ENCODE measurements at places on chromosomes 2 and 18. TPM values are rescaled to one million over a fixed set of nuclear protein-coding genes. Genes with fewer than 3 reads are reported as not detected.

DNA sequence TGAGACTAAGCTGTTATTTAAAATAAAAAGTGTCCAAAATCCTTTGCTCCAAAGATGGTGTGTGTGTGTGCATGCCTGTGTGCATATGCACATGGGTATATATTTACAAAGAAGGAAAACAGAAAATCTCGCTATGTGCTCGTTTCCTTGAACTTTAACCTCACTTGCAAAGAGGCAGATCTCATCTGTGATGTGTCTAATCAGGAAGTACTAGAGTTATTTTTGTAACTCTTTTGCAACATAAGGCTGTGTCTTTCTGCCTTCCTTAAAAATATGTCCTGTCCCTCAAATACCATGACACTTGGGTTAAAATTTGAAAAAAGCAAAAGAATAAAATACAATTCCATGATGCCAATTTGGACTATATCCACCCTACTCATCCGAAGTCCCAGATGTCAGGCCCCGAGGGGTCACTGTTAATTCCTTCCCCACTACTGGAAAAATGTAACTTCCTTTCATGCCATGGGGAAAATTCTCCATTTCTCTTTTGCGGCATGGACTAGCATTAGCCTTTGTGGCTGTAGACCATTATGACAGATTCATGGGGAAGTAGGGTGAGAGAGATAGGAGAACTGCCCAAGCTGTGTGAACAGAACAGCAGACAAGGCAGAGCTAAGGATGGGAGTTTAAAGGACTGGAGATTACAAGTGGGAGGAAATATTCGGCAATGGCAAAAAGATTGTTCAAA lies 191.3 kb downstream of the MYO1B start:
- H3K4me3 ChIP-seq: no peak overlapping the region
- peaks cover 2% of the 10 kb centered on the region for H3K4me1 ChIP-seq
- no peaks in the 10 kb centered on the region for H3K36me3 ChIP-seq
- H3K27ac ChIP-seq: no peak overlapping the region
- H3K27me3 ChIP-seq: no peaks in the 10 kb centered on the region
- DNase-seq: no peak

DNA sequence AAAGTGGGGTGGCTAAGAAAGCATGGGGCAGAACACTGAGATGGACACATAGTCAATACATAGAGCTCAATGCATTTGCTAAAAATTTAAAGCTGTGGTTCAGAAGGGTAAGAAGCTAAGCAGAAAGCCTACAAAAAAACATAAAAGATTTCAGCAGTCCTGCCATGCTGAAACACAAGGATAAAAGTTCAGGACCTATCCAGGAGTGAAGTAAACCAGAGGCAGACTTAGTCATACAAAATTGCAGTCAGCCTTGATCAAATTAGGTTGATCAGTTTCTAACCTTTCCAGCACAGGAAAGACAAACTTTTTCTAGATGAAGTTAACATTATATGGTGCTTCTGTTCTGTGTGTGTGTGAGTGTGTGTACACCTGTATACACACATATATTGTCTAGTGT lies 120.8 kb upstream of the RBMS1 start:
- DNase-seq: no peak
- H3K27me3 ChIP-seq: no peaks in the 10 kb centered on the region
- no peaks in the 10 kb centered on the region for H3K4me1 ChIP-seq

DNA sequence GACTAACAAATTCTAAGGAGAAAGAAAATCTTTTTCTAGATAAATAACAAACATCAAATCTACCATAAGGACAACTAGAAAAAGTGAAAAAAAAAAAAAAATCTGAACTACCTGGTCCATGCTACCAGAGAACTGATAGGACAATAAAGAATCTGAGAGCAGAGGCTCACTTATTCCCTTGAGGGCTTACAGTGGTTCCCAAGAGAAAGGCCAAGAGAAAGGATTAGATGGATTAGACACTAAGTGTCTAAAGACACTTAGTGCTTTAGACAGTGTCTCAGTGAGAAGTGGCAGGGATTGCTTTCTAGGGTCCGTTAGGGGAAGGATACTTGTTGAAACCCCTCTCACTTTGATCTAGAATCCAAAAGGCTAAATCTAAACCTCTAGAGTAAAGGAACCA lies 78.2 kb downstream of the COA5 start:
- no peak for DNase-seq
- H3K4me1 ChIP-seq: no peaks in the 10 kb centered on the region
- H3K27me3 ChIP-seq: no peaks in the 10 kb centered on the region
- H3K36me3 ChIP-seq: peaks cover 12% of the 10 kb centered on the region
- no peak overlapping the region for H3K4me3 ChIP-seq

- DNase-seq: no peak
- H3K4me3 ChIP-seq: no peak overlapping the region
- no peaks in the 10 kb centered on the region for H3K27me3 ChIP-seq
- H3K4me1 ChIP-seq: peaks cover 8% of the 10 kb centered on the region
Measured at GRCh38 chr2:215413974-215414373, 21.9 kb downstream of the FN1 start.

DNA sequence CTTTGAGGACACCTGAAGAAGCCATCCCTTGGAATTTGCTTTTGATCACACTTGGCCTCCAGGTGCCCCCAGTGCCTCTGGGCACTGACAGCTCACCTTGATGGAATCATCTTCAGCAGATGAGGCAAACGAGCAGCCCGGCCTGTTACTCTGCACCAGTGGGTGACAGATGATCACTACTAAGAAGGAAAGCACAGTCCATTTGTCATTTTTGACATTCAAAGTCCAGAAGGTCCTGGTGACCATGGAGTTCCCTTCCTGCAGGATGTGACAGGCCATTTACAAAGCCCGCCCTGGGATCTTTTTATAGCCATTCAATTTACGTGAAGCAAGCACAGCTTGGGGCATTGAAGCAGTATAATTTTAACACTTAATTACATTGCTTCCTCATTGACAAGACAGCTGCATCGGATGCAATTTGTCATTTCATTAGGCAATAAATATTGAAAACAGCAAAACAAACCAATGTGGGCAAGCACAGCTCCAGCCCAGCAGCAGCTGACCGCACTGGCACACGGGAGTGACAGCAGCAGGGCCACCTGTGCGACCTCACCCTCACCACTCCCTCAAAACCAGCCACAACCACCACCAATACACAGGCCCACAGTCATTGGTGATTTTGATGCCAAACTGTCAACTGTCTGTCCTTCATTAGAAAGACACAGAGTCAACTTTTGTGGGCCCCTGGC lies 76.0 kb upstream of the SLC66A3 start:
- DNase-seq: peak; percentile 45
- peaks cover 4% of the 10 kb centered on the region for H3K4me1 ChIP-seq
- no peak overlapping the region for H3K4me3 ChIP-seq
- H3K27me3 ChIP-seq: peaks cover 30% of the 10 kb centered on the region

Gene LRATD1
- 21.6 TPM for total RNA-seq

Gene RAD51AP2
- 0.12 TPM for total RNA-seq

GRCh38 chr2:108906403-108907077 lies 82.5 kb downstream of the EDAR start:
- peak; percentile 58 for DNase-seq
- H3K4me1 ChIP-seq: no peaks in the 10 kb centered on the region
- H3K27me3 ChIP-seq: no peaks in the 10 kb centered on the region
- no peaks in the 10 kb centered on the region for H3K36me3 ChIP-seq
- H3K27ac ChIP-seq: no peak overlapping the region

- no peak overlapping the region for H3K27ac ChIP-seq
- H3K27me3 ChIP-seq: no peaks in the 10 kb centered on the region
- H3K4me1 ChIP-seq: no peaks in the 10 kb centered on the region
- H3K36me3 ChIP-seq: no peaks in the 10 kb centered on the region
- DNase-seq: no peak
Measured at GRCh38 chr2:195026261-195026660, 630.8 kb upstream of the SLC39A10 start.

Gene TTN
- total RNA-seq: 4.2 TPM

- H3K36me3 ChIP-seq: no peaks in the 10 kb centered on the region
- no peak overlapping the region for H3K27ac ChIP-seq
- H3K27me3 ChIP-seq: peaks cover 14% of the 10 kb centered on the region
- no peak for DNase-seq
- H3K4me3 ChIP-seq: no peak overlapping the region
Measured at GRCh38 chr2:114614592-114614991, 172.2 kb downstream of the DPP10 start.

Gene IRS1
- 16.0 TPM for total RNA-seq

Gene DSG1
- 40.8 TPM for total RNA-seq

DNA sequence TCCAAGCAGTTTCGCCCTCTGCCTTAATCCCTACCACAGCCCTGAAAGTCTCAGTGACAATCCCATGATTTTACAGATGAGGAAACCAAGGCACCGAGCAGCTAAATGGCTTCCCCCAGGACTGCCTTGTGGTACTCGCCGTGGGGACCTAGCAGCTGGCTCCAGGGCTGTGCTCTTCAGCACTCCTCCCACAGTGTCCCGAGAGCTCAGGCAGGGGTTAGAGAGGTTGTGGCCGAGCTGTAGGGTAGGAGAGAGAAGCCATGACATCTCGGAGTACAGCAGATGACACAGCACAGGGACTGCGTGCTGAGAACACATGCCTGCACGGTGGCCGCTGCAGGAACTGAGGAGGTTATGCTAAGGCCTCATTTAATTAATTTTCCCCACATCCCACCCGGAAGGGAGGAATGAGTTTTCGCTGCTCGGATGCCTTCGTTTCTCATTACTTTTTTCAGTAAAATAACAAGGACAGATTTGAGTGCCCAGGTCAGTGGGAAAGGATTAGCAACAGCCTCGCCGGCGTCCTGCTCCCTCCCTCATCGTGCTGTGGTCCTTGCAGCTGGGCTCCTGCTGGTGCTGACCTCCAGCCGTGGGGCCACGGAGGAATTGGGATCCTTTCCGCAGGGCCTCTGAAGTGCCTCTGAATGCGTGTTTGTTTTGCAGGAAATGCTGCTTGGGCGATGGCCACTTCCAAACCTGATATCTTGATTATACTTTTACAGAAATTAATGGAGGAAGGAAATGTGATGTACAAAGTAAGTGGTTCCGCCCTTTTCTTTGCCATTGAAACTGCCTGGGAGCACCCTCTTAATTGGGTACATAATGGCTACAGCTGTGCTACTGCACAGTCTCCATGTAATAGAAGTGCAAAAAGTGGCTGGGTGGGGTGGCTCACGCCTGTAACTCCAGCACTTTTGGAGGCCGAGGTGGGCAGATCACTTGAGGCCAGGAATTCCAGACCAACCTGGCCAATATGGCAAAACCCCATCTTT lies 61.2 kb downstream of the WDSUB1 start:
- no peaks in the 10 kb centered on the region for H3K27me3 ChIP-seq
- peak overlapping the region; percentile 52 for H3K27ac ChIP-seq
- peaks cover 21% of the 10 kb centered on the region for H3K4me1 ChIP-seq
- no peak overlapping the region for H3K4me3 ChIP-seq

DNA sequence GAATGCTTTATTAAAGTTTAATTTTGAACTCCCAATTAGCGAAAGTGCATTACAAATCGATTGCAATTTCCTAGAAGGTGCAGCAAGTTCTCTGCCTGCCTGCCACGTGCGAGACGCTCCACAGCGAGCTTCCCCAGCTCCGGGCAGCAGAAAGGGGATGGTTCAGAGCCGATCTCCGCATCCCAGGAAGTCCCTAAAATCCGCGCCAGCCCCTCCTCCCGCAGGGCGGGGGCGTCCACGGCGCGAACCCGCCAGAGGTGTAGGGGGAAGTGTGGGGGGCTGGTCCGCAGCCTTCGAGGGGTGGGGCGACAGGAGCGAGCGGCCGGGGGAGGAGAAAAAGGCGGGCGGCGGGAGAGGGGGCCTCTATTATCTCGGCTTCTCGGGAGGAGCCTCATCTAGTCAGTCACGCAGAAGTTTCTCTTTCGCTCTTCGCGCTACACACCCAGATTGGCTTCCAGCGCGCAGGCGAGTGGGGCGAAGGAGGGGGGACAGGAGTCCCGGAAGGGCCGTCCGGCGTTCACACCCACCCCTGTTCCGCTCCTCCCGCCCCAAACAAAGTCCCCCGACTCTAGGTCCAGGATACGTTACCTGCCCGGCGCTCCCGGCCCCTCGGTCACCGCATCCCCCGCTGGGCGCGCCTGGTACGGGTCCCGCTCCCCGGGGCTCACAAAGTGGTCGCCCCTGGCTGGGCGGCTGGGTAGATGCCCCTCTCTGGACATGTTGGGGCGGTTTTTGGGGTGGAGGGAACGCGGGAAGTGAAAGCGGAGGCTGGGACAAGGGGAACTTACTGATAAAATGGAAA lies 9.1 kb upstream of the NR4A2 start:
- H3K4me1 ChIP-seq: peaks cover 32% of the 10 kb centered on the region
- H3K27me3 ChIP-seq: no peaks in the 10 kb centered on the region
- peak; percentile 84 for DNase-seq

Gene RNU2-63P
- total RNA-seq: 4.9 TPM

GRCh38 chr2:161979490-161979889 lies 94.5 kb downstream of the DPP4 start:
- H3K4me3 ChIP-seq: no peak overlapping the region
- H3K36me3 ChIP-seq: no peaks in the 10 kb centered on the region
- H3K27me3 ChIP-seq: no peaks in the 10 kb centered on the region
- DNase-seq: no peak
- H3K27ac ChIP-seq: no peak overlapping the region

Gene CFAP65
- 2.1 TPM for total RNA-seq

Gene UCN
- 0.74 TPM for total RNA-seq

- no peak overlapping the region for H3K27ac ChIP-seq
- no peaks in the 10 kb centered on the region for H3K27me3 ChIP-seq
- no peak overlapping the region for H3K4me3 ChIP-seq
- no peak for DNase-seq
- H3K36me3 ChIP-seq: no peaks in the 10 kb centered on the region
- peaks cover 5% of the 10 kb centered on the region for H3K4me1 ChIP-seq
Measured at GRCh38 chr2:20179466-20179754, 45.5 kb downstream of the SDC1 start.

DNA sequence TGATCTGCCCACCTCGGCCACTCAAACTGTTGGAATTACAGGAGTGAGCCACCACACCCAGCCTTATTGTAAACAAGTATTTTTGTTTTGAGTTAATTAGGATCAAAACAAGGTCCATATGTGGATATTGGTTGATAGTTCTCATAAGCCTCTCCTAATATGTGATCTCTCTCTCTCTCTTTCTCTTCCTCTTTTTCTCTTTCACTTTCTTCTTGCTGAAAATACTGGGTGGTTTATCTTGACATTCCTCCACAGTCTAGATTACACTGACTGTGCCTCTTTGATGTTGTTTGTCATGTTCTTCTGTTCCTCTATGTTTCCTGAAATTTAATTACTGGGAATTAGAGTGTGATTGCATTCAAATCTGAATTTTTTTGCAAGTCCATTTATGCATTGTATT lies 547.5 kb upstream of the NRXN1 start:
- no peak overlapping the region for H3K27ac ChIP-seq
- no peaks in the 10 kb centered on the region for H3K4me1 ChIP-seq
- H3K36me3 ChIP-seq: no peaks in the 10 kb centered on the region
- H3K27me3 ChIP-seq: no peaks in the 10 kb centered on the region
- no peak overlapping the region for H3K4me3 ChIP-seq
- DNase-seq: no peak
